NCI-H345 (cell line): ENCODE measurements at places on chromosomes 16 and 17.

DNA sequence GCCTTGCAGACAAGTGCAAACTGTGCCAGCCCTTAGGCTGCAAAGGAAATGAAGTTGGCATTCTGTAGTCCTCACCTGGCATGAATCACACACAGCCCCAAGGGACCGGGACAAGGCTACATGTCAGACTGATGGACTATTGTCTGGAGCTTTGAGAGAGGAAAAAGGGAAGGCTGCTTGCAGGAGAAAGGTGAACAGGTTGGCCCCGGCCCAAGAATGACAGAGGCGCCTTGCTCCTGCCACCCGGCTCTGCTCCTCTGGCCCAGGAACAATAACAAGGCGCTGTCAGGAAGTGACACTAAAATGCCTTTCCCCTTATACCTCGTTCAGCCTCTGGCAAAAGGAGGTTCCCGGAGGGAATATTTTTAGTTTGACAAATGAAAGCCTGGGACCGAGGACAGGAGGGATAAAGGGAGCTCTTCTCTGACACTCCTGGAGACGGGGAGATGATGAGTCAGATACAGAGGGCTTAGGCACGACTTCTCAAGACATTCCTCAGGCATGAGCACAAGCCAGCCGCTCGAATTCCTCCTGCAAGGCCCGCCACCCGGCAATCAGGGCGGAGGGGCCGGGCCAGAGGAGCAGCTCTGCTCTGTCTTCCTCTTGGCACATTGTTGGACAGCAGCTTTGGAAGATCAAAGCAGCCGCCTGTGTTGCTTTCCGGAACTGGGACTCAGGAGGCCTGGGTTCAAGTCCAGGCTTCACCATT lies 105.8 kb downstream of the NOG start:
- peak; percentile 14 for DNase-seq

- DNase-seq, result no peak
Measured at GRCh38 chr16:30997725-30998711, 12.4 kb downstream of the STX1B start.

- DNase-seq, result no peak
Measured at GRCh38 chr17:3880983-3881382, 11.9 kb downstream of the CAMKK1 start.

DNA sequence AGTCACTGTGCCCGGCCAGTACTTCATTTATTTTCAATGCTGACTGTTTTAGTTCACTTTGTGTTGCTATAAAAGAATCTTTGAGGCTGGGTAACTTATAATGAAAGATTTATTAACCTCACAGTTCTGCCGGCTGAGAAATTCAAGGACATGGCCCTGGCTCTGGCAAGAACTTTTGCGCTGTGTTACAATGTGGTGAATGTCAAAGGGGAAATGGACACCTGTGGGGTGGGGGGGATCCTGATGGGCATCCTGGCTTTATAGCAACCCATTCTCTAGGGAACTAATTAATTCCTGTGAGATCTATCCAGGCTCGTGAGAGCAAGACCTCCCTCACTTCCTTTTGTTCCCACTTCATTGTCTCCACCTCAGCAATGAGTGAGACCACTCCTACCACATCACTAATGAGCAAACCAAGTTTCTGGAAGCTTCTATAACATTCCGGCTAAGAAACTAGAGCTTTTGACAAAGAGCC lies 17.1 kb upstream of the CDH3 start:
- DNase-seq, result no peak

DNA sequence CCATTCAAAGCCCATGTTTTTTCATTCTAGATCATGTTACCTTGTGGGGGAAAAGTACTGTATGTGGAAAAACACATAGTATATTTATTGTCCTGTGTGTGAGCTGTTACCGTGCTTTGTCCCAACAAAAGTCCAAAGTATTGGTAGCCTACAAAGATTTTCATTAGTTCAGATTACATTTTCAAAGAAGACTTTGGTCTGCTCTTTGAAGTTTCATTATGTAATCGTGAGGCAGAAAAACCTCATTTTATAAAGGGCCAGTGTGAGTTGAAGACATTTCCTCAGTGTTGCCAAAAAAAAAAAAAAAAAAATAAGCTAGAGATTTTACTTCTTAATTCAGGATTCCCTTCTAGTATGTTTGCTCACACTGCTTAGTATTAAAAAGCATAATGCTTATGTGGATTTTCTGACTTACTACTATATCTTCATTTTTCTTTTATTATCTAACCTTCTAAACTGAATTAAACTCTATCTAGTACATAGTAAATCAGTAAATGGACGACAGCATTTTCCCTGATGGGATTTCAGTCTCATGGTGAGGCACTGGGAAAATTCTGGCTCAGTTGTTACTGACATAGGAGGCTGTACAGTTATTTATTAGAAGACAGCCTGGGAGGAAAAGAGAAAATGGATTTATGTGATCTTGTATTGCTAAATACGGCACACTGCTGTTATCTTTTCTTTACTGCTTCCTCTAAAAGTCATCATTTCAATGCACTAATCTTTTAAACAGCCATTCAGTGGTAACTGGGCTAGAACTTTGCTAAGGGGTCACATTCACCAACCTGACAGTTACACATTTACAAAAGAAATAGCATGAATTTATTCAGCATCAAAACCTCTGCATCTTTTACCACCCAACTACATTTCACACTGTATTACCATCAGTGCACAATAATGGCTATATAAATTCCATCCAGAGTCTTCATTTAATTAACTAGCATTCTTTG lies 100.6 kb downstream of the STXBP4 start:
- no peak for DNase-seq

DNA sequence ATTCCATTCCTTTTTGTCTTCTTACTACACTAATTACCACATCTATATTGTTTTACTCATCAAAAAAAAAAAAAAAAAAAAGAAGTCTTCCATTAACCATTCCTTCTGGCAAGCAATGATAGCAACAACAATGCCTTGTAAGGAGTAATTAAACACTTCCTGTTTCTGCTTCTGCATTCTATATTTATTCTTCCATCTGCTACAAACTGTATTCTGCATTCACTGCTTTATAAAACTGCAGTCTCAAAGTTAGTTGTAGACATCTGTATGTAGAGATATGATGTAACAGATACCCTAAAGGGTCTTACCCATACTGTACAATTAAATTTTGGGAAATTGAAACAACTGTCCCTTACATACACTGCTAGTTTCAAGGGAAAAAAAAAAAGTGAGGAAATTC lies 28.7 kb upstream of the ABCA6 start:
- no peak for DNase-seq

DNA sequence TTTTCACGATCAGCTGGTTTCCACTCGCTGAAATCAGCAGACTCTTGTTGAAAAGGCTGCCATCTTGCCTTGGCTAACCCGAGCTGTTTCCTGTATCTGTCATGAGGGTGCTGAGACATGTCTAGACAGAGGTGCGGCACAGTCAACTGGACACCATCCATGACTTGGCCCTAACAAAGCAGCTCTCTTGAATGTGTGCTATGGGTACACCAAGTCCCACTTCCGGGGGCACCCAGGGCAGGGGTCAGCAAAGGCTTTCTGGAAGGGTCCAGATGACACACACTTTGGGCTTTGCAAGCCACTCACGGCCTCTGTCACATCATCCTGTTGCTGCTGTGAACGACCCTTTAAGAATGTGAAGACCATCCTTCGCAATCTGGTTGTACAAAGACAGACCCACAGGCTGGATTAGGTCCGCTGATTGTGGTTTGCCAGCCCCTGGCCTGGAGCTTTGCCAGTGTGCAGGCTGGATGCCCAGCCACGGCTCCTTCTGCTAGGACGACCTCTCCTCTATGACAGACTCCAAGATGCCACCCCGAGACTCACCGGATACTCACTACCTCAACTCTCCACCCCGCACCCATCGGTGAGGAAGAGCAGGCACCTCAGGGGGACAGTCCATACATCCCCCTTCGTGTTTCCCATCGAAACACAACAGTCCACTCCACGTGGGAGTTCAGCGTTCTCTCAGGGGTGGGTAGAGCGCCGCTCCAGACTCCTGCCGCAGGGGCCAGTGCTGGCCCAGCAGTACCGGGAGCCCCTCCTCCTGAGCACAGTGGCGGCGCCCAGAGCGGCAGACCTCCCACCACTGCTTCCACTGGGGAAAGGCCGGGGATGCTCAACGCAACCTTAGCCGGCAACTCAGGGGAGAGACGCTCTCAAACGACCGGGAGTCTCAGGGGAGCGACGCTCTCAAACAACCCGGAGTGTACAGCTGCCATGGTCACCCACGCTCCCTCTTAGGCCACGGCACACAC lies 123.5 kb downstream of the ANKRD11 start:
- no peak for DNase-seq

GRCh38 chr16:15674571-15674970 lies 24.5 kb downstream of the NDE1 start:
- no peak for DNase-seq

- DNase-seq, result no peak
Measured at GRCh38 chr17:47621293-47622179, 28.2 kb upstream of the KPNB1 start.

DNA sequence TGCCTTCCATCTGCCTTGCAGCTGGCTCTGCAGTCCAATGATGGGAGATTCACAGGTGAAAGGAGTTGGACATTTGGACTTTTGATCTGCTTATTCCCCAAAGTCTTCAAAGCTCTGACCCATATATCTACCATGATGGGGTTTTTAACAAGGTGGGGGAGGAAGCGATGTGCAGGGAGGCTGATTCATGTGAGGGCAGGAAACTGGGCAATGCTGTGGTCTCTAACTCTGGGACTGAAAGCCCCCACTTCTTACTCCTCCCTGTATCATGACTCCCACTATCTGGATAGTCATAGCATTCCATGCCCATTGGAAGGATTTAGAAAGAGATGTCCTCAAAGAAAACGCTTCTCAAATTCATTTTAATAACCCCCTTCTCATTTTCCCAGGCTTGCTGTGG lies 16.3 kb downstream of the HOXB1 start:
- no peak for DNase-seq

DNA sequence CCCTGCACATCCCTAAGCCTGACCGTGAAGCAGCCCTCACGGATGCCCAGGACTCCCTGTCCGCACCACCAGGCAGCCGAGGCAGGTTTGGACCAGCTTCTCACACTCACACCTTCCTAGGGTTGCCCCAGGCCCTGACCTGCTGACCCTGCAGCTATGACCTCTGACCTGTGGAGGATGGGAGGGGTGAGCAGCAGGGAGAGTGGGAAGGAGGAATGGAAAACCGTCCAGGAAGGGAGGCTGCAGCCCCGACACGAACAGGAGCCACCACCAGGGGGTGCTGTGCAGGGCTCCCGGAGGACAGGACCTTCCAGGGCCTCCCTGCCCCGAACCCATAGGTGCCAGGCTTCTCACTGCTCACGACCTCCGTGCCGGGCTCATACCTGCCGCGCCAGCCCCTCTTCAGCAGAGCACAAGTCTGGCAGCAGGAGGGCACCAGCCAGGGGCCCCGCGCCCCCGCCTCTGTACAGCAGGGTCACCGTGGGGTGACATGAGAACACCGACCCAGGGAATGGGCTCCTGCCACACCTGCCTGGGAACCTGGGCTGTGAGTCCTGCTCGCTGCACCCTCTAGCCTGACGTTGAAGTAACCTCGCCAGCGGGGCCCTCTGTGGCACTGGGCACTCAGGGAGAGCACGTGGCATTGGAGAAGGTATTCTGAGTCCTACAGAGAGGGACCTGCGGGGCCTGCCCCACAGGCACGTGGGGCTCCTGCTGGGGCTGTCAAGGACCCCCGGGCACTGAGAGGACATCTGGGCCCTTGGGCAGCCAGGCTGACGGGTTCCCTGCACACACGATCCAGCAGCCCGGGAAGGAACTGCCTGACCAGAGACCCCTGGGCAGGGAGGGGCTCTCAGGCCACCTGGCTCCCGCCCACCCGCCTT lies 37.6 kb downstream of the CTU2 start:
- DNase-seq, result peak; percentile 57

- peak; percentile 19 for DNase-seq
Measured at GRCh38 chr16:57245472-57246113, 534 bp downstream of the ARL2BP start.

DNA sequence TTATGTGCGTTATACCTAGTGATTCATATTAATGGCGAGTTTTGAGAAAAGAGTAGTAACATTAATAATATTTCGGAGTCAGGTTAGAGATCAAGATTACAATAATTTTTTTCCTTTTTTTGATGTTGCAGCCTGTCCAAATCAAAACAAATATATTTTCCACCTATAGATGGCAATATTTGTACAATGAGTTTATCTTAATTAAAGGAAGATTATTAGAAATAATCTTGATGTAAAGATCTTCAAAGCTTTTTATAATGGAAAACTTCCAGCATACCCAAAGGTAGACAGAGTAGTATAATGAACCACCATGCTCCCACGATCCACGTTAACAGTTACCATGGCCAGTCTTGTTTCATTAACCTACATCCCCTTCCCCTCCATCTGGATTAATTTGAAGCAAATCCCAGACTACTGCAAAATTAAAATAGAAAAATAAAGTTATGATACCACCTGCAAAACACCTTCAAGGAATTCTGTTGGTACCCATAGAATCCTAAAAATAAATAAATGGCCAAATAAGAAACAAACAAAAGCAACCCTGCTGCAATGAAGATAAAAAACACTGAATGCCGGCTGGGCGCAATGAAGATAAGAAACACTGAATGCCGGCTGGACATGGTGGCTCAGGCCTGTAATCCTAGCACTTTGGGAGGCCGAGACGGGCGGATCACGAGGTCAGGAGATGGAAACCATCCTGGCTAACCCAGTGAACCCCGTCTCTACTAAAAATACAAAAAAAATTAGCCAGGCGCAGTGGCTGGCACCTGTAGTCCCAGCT lies 46.5 kb upstream of the GINS3 start:
- DNase-seq, result no peak

DNA sequence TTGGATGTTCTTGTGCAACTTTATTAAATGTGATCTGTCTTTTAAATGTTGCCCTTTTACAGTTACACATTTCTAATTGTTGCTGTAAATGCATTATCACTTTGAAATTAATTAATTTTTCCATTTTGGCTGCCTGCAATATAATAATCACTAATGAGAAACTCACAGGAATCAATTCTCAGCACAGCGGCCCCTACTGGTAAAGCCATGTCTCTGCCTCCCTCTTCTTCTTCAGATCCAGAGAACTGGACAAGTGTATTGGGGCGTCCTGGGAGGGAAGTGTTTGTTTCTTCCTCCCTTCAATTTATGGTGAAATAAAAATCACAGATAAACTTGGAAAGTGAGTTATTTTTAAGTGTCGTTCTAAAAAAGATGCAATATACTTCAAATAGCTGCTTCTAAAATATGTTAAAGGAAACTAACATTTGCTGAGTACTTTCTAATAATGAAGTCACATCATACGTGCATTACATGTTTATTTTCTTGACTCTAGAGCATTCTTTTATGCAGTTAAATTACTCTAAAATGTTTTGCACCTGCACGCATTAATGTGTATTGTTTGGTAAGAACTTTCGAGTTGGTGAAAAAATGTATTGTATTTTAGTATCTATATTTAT lies 338.0 kb downstream of the WWOX start:
- DNase-seq, result no peak

DNA sequence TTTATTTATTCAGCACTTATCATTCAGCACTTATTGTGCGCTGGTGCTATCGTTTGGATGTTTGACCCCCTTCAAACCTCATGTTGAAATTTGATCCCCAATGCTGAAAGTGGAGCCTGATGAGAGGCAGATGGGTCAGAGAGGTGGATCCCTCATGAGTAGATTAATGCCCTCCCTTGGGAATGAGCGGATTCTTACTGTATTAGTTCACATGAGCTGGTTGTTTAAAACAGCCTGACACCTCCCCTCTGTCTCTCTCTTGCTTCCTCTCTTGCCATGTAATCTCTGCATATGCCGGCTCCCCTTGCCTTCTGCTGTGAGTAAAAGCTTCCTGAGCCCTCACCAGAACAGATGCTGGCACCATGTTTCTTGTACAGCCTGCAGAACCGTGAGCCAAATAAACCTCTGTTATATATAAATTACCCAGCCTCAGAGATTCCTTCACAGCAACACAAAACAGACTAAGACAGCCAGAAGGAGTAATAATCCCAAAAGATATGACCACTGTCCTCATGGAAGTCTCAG lies 111.1 kb downstream of the CACNG3 start:
- no peak for DNase-seq
